ENCODE measurements at places on chromosomes 5 and 9.

- no peak for DNase-seq
Observed at GRCh38 chr5:143671021-143671420, 140.9 kb upstream of the HMHB1 start.

- no peak for DNase-seq
Observed at GRCh38 chr5:171010086-171010485, 148.3 kb downstream of the RANBP17 start.

GRCh38 chr5:36842087-36842486 is 34.5 kb upstream of the NIPBL start:
- no peak for DNase-seq

- DNase-seq: no peak
Observed at GRCh38 chr9:655875-656274, 185.6 kb upstream of the DMRT1 start.

DNA sequence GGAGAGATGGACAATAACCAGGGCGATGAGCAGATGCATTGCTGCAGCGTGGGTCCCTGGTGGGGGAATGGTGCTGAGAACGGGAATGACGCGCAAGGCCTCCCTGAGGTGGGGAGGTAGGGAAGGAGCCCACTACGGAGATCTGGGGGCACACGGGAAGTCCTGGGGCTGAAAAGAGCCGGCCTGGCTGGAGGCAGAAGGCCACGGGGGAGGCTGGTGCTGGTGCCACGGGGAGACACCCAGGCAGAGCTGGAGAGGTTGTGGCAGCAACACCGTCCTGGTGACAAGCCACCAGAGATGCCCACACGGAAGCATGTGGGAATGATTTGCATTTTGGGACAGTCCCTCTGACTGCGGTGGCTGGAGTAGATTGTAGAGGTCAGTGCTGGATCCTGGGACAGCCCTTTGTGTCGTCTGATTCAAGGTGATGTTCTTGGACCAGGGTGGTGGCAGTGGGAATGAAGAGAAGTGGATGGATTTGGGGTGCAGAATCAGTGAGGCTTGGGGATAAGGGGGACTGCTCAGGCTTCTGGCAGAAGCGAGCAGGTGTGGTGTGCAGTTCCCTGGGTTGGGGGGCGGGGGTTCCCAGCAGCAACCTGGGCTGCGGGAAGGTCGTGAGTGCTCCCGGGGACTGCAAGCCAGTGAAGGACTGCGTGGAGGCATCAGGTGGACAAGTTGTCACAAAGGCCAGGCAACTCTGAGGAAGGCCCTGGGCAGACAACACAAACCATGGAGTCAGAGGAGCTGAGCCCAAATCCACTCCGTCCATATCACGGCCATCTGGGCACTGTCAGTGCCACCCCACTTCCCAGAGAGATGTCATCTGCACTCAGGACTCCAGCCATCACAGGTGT is 25.2 kb upstream of the CNOT6 start:
- no peak for DNase-seq

GRCh38 chr5:144179226-144179625 is 8.6 kb downstream of the KCTD16 start:
- no peak for DNase-seq

DNA sequence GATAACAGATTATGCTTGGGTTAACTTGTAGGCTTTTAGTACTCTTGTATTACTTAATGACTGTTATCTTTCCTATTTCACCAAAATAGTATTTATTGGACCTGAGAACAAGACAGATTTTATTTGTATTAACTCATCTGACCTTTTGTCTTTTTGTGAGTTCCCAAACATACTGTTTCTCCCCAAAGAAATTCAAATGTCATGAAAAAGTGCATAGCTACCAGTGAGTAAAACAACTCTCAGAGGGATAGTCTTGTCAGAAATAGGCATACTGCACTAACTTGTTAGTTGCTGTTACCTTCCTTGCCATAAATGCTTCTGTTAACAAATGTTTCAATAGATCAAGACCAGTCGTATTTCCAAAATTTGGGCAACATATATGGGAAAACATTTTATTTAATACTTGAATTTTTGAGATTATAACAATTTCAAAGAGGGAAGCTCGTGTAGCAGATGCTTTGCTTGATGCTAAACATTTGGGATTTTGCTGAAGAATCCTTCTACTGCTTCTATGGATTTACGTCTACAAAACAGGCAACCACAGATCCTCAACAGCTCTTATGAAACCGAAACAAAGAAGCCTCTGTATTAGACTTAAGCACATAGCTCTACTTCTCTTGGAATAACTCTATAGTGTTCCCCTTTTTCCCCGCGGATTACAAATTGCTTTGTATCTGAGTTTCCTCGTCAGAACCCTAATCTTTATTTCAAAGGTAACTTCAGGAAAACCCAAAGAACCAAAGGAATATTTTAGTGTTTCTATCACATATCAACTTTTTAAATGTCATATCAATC is 248.8 kb downstream of the MCTP1 start:
- DNase-seq: no peak

DNA sequence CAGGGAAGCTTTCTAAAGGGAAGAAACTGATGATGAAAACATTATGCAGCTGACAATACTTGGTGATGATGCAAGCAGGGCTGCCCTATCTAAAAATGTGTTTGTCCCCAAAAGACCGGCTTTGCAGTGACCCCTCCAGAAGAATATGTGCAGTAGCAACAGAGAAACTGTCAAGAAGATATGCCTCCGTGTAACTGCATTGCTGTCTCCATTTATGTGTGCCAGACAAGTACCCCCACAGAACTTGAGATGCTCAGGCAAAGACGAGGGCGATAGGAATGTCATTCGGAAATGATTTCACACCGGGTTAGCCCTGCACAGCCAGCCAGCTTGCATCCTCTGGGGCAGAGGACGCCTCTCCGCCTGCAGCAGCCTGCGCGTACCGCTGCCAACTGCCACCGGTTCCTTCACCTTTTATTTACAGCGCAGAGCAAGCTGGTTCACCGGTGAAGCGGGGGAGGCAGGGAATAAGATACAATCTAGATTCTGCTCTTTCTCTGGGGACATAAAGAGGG is 2.0 kb downstream of the GABBR2 start:
- DNase-seq: peak; percentile 18

DNA sequence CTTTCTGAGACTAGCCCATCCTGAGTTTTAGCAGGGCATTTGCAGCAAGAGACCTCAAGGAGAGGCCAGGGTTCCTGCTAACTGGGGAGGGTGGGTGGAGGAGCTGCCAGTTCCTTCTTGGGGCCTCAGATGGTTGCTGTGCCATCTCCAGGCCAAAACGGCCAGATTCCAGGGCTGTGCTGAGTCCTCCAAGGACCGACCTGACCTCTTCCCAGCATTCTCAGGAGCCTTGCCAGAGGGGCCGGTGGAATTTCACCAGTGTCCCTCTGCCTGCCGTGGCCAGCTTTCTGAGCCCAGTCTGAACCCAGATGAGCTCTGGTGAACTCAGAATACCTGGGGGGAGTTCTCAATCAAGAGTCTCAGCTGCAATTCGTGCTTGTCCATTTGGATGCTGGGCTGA is 54.3 kb downstream of the TSTD2 start:
- no peak for DNase-seq
